ENCODE measurements at places on chromosomes 13 and 19. TPM values are rescaled to one million over a fixed set of nuclear protein-coding genes. Genes with fewer than 3 reads are reported as not detected.

The ZNF793 gene
- total RNA-seq: 0.66 TPM

The ACER1 gene
- total RNA-seq: 0.11 TPM

The CASP14 gene
- not detected for total RNA-seq

The ZNF329 gene
- 2.1 TPM for total RNA-seq

The HPN gene
- total RNA-seq: 0.11 TPM

The TEX26 gene
- not detected for total RNA-seq

The ACP7 gene
- total RNA-seq: not detected

The SLAIN1 gene
- total RNA-seq: 35.9 TPM

The PLA2G4C gene
- 11.4 TPM for total RNA-seq

The GNA15 gene
- total RNA-seq: 174 TPM

Data from activated T-helper 2 cell treated with anti-CD3 and anti-CD28 coated beads, Interferon-gamma antibody, Interleukin-2, Interleukin-4, amounts not matched to agents 10 μg/mL and 5 μg/mL and 100 μg/mL, durations not matched to agents 14 hours and 24 hours and 36 hours (primary cell).